Esophagus muscularis mucosa (tissue), 4 donors: ENCODE measurements at places on chromosomes 6 and 20. TPM values are rescaled to one million over a fixed set of nuclear protein-coding genes. Genes with fewer than 3 reads are reported as not detected.

Gene GJA10
- total RNA-seq, result not detected

Gene VSTM2L
- total RNA-seq, result 11.1 TPM

Gene HRH3
- not detected for total RNA-seq

Gene PRL
- not detected for total RNA-seq

Gene BCL2L1
- 165 TPM for total RNA-seq

Gene IMPG1
- total RNA-seq, result not detected

Gene SLC12A5
- 1.2 TPM for total RNA-seq

Gene LRRC1
- 12.8 TPM for total RNA-seq

Gene SNPH
- total RNA-seq, result 9.6 TPM

Gene SLC24A3
- total RNA-seq, result 7.3 TPM

Gene BTNL2
- total RNA-seq, result not detected

Gene TUBB2B
- total RNA-seq, result 12.0 TPM

Gene FAM120B
- 49.0 TPM for total RNA-seq

Gene DOK5
- total RNA-seq, result 0.83 TPM

Gene KHDC1
- total RNA-seq, result 1.8 TPM
